ENCODE measurements at places on chromosomes 2 and 18. TPM values are rescaled to one million over a fixed set of nuclear protein-coding genes. Genes with fewer than 3 reads are reported as not detected.

Gene UCN
- total RNA-seq, result 1.4 TPM

Gene CPSF3
- total RNA-seq, result 56.8 TPM

Gene ABCG8
- total RNA-seq, result 0.96 TPM

Gene AQP12A
- not detected for total RNA-seq

Gene TCF23
- 1.7 TPM for total RNA-seq

Gene MBD2
- total RNA-seq, result 13.5 TPM

Gene CTAGE1
- 8.9 TPM for total RNA-seq

Gene PDCD1
- not detected for total RNA-seq

Gene SPOPL
- total RNA-seq, result 32.7 TPM

Gene ZBTB7C
- total RNA-seq, result 1.7 TPM

Gene ALPP
- not detected for total RNA-seq

Gene GPD2
- 8.9 TPM for total RNA-seq

All from umbilical cord (tissue), 2 donors.